ENCODE measurements at places on chromosomes 6 and 20.

DNA sequence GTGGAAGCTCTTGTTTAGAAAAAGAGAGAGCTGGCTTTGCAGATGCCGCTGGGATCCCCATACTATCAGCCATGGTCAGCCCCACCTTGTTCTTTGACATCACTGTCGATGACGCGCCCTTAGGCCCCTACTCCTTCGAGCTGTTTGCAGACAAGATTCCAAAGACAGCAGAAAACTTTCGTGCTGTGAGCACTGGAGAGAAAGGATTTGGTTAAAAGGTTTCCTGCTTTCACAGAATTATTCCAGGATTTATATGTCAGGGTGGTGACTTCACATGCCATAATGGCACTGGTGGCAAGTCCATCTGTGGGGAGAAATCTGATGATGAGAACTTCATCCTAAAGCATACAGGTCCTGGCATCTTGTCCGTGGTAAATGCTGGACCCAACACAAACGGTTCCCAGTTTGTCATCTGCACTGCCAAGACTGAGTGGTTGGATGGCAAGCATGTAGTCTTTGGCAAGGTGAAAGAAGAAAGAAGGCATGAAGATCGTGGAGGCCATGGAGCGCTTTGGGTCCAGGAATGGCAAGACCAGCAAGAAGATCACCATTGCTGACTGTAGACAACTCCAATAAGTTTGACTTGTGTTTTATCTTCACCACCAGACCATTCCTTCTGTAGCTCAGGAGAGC lies 2.4 kb upstream of the BLCAP start:
- DNase-seq, result no peak

DNA sequence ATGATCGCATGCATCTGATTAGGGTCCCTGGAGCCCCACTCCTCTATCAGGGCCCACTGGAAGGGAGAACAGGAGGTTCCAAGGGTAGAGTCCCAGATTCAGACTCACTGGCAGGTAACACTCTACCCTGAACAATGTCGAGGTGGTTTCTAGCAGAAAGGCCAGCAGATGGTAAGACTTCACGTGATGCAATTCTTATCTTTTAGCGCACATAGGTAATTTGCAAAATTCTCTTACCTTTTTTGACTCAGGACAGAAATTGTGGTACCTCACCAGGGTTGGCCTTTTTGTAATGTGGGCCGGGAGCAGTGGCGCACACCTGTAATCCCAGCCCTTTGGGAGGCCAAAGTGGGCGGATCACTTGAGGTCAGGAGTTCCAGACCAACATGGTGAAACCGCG lies 228.1 kb upstream of the JARID2 start:
- no peak for DNase-seq

DNA sequence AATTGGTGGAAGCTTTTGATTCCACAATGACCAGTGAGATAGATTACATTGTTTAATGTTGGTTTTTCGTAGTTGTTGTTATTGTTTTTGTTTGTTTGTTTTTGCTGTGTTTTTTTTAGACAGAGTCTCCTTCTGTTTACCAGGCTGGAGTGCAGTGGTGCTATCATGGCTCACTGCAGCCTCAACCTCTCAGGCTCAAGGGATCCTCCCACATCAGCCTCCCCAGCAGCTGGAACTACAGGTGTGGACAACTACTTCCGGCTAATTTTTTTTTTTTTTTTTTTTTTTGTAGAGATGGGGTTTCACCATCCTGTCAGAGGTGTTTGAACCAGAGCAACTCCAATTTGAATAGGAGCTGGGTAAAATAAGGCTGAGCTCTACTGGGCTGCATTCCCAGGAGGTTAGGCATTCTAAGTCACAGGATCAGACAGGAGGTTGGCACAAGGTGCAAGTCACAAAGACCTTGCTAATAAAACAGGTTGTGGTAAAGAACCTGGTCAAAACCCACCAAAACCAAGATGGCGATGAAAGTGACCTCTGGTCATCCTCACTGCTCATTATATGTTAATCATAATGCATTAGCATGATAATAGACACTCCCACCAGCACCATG lies 10.9 kb upstream of the AKAP12 start:
- no peak for DNase-seq

- no peak for DNase-seq
These were observed 881.1 kb downstream of the EPHA7 start for GRCh38 chr6:92538275-92538674.

GRCh38 chr6:89615882-89616281 lies 22.7 kb downstream of the LYRM2 start:
- DNase-seq, result no peak

- DNase-seq, result peak; percentile 37
These were observed 92.1 kb downstream of the TASP1 start for GRCh38 chr20:13546497-13547131.

DNA sequence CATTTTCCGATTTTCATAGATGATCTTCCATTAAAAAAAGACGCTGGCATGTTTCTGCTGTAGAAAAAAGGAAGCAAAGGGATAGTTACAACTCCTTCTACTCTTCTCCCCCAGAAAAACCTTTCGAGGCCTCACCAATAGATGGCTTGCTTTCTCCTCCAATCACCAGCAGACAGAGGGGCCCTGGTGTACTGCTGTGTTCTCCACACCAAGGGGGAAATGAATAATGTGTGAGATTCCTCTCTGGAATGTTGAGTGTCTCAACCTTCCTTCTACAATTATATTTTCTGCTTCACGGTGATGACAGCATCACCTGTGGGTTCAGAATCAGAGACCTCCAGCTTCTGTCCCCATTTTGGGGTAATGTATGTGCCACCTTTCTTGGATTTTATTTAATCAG lies 185.7 kb upstream of the FLRT3 start:
- no peak for DNase-seq

DNA sequence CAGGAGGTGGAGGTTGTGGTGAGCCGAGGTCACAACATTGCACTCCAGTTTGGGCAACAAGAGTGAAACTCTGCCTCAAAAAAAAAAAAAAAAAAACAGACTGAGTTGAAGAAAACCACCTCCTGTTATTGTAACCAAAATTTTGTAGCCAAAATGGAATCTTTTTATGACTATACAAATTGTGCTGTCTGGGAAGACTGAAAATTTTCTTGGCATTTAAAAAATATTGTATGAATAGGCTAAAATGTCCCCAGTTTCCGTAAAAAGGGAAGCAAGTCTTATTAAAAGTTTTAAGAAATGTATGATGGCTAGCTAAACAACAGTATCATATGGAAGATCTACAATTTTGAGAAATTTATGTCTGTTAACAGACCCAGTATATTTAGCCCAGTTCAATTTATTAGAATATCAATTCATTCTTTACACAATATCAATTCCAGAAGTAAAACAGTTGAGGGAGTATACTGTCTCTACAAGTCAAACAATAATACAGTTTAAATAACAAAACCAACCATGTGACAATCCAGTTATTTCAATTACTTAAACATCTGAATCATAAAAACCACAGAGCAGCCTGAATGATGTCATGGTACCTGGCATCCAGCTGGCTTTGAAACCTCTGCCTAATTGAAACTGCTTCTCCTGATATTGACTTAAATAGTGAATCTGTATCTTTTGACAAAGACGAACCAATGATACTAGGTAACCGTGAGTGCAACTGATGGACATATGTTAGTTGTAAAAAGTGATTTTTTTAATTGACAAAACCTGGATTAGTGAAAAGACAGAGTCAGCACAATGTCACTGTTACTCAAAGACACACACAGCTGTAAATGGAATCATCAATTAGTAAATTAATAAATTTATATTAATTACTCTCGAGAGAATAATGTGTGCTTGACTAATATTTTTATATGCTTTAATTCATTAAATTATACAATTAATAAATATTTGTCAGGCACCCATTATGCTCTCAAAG lies 166.6 kb upstream of the MARCKS start:
- DNase-seq, result peak; percentile 68

- DNase-seq, result no peak
These were observed 89.7 kb upstream of the QKI start for GRCh38 chr6:163324688-163325389.

DNA sequence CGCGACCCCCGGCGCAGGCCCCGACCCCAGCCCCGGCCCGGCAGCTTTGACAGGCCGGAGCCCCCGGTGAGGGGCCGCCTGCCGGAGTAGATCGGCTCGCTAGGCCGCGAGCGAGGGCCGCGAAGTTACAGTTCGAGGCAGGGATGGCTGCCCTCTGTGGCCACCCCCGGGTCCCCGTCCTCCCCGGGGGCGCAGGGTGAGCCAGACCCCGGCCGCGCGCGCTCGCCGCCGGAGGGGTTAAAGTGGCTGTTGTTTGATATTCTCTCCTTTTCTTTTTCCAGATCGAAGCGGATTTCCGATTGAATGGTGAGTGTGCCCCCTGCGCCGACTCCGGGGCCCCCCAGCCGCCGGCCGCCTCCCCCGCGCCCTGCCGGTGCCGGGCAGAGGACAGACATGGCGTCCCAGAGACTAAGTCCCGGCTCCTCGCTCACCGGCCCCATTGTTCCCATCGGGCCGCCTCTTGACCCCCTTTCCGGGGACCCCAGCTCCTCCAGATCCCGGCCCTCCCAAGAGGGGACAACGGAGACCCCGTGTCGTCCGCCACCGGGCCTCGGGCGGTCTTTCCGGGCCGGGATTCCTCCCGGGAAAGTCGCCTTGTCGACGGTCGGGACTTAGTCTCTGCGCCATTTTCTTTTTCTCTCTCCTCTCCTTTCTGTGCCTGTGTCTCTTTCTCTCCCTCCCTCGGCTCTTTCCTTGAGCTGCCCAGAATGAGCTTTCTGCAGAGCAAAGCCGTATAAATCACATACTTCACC lies 704 bp downstream of the TOP1 start:
- no peak for DNase-seq

- no peak for DNase-seq
These were observed 33.5 kb downstream of the CYB5R4 start for GRCh38 chr6:83893024-83893423.

GRCh38 chr6:67694127-67694526 lies 941.0 kb upstream of the ADGRB3 start:
- DNase-seq, result no peak

DNA sequence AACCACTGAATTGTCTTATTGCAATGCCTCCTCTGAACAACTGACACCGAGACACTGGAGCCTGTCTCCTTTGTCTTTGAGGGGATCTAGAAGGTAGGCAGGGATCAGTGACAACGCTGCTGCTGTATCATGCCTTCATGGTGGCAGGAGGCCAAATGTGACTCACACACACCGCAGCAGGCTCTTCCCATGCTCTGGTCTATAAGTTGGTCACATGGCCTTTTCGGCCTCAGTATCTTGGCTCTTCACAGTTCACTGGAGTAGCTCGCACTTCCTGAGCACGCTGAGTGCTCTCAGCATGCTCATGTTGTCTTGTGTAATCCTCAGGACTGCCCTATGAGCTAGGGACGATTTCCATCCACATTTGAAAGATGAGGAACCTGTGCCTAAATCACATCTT lies 167.4 kb upstream of the PCSK2 start:
- DNase-seq, result no peak

GRCh38 chr6:161238500-161238899 lies 35.4 kb downstream of the AGPAT4 start:
- no peak for DNase-seq

- DNase-seq, result no peak
These were observed 64.7 kb upstream of the APCDD1L start for GRCh38 chr20:58579819-58580473.

GRCh38 chr6:142722012-142722411 lies 223.0 kb downstream of the HIVEP2 start:
- DNase-seq, result no peak

- no peak for DNase-seq
These were observed 3.6 kb downstream of the AVP start for GRCh38 chr20:3080939-3081388.

DNA sequence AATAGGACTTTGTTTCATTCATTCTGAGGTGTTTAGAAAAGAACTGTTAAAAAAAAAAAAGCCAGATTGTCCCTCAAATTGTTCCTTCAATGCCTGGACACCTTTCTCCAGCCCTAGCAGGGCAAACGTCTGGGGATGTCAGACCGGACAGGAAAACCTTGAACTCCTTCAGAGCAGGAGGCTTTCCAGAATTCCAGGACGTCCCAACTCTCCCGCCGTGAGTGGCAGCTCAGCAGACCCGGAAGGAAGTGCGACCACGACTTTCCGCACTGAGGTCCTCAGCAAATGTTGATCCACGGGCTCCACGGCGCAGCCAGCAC lies 139.1 kb downstream of the DLL1 start:
- no peak for DNase-seq

DNA sequence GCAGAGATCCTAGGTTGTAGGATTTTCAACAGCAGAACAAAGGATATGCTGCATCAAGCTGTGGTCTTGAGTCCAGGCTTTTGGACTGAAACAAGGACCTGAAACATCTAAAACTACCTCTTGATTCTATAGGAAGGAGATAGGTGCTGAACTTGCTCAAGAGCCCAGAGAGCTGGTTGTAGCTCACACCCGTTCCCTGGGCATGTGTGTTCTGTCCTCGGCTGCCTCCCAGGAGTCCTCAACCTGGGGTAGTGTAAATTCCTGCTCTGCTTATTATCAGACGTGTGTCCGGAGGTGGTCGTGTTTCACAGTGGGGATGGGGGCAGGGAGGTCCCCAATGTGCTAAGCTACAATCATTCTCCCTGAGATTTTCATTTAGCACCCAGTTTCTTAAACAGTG lies 4.8 kb downstream of the NOP56 start:
- no peak for DNase-seq

GRCh38 chr6:155417454-155417853 lies 38.2 kb downstream of the NOX3 start:
- DNase-seq, result no peak

DNA sequence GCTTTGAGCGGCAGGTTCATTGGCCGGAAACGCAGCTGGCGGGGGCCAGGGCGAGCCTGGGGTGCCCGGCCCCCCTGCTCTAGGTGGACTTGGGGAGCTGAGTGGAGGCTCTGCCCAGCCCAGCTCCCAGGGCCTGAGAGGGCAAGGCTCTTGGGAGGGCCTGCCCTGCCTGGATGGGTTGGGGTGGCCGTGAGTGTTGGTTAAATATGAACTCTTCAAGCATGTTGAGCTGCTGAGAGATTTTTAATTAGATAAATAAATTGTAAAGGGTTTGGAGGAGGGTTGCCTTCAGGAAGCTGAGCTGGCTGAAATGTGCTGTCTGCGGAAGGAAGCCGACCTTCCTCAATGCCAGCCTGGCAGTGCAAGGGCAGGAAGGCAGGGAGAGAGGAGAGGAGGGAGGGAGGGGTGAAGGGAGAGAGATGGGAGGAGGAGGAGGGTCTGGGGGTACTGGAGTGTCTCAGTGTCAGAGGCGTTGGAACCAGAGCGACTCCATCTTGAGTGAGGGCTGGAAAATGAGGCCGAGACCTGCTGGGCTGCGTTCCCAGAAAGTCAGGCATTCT lies 39.4 kb upstream of the PMEPA1 start:
- DNase-seq, result no peak

DNA sequence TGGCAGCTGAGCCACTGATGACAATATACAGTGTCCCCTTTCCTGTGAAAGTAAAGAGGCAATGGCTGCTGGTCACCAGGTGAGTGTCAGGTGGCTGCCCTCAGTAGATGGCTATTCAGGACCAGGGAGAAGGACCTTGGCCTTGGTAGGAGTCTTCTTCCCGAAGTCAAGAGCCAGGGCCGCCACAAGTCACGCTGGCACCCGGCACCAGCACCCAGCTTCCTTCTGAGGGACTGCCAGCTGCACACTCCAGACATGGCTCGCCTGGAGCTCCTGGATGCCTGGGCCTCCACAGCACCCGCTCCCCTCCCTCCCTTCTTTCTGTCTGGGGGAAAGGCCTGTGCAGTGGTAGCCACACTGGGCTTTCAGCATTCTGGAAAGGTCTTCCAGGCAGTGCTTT lies 126.9 kb downstream of the TMEM242 start:
- no peak for DNase-seq
